Nucleus accumbens (tissue), 56 donors: ENCODE measurements at places on chromosomes 16 and 17.

GRCh38 chr16:89442990-89443726 lies 47.2 kb downstream of the ANKRD11 start:
- no peak for DNase-seq

- no peak for DNase-seq
Measured at GRCh38 chr17:39863918-39864746, at the start of gene IKZF3. Gene IKZF3 (minus strand): TSS chr17:39864312. CDS start chr17:39864126, 186 bp downstream.

GRCh38 chr17:60352071-60352470 lies 39.9 kb downstream of the USP32 start:
- DNase-seq: no peak

DNA sequence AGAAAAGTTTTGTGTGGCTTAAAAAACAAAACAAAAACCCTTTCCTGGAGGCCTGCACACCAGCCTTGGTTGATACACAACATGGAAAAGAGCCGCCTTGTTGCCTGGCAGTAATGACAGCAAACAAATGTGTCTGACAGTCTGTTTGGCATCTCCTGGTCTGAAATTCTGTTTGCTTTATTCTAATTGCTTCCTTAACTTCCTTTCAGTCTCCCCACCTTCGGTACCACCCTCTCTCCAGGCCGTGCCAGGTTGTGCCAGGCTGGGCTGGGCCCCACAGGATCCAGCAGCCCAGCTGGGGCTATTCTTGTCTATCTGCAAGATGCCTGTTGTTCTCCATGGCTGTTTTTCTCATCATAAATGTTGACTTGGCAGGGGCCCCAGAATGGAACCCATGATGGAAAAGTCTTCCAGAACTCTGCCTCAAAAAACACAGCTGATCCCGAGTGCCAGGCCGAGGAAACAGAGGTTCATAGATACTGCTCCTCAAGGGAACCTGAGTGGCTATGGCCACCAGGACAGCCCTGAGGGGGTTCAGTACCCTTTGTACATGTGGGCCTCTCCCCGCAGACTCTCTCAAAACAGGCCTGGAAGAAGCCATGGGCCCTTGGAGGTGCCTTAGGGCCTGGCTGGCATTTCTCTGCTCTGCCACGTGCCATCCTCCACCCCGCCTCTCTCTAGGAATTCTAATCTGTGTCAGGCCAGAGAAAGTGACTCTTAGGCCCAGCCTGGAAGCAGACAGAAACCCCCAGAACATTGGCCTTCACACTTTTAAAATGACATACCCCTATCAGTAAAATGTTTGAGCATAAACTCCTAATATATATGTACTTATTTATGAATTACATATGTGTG lies 50.5 kb downstream of the YPEL2 start:
- DNase-seq: peak; percentile 90

DNA sequence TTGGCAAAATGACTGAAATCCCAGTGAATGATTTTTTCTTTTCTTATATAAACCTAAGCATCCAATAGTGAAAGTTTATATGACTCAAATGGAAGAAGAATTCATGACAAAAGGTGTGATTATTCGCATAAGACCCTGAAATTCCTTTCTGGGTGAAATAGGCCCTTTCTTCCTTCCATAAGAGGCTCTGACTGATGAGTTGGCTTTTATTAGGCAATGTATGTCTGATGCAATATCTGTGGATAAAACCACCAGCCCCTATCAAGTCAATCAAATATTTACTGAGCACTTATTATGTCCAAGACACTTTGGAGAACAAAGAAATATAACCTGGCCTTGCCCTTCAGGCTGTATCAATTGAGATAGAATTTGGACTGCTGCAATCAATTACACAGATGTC lies 316.6 kb downstream of the CDH13 start:
- DNase-seq: no peak

- DNase-seq: peak; percentile 63
Measured at GRCh38 chr16:57185446-57185944, 344 bp downstream of the PSME3IP1 start.

GRCh38 chr17:61737820-61738219 lies 125.5 kb downstream of the BRIP1 start:
- DNase-seq: no peak

DNA sequence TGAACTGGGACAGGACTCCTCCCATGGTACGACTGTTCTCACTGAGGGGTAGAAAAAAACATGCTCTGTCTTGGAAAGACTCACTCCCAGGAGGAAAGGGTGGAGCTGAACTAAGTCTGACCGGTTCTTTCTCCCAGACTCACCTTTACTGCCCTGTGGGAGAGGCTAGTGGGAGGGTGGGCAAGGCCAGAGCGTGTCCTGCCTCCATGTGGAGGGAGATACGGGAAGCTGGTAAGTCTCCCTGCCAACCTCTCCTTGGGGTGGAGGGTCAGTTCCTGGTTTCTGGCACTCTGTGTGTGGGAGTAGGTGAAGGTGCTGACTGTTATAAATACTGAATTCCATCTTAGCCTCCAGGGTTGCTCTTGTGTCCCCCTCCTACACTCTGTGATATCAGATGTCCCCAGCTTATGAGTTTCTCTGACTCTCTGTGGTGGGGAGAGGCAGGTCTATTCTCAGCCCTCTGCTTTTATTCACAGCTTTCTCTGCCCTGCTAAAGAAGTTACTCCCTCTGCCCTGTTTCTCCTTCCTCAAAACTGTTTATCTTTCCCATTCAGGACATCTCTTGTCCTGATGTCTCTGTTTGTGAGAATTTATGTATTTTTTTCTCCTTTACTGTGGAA lies 26.9 kb upstream of the FAM20A start:
- no peak for DNase-seq

DNA sequence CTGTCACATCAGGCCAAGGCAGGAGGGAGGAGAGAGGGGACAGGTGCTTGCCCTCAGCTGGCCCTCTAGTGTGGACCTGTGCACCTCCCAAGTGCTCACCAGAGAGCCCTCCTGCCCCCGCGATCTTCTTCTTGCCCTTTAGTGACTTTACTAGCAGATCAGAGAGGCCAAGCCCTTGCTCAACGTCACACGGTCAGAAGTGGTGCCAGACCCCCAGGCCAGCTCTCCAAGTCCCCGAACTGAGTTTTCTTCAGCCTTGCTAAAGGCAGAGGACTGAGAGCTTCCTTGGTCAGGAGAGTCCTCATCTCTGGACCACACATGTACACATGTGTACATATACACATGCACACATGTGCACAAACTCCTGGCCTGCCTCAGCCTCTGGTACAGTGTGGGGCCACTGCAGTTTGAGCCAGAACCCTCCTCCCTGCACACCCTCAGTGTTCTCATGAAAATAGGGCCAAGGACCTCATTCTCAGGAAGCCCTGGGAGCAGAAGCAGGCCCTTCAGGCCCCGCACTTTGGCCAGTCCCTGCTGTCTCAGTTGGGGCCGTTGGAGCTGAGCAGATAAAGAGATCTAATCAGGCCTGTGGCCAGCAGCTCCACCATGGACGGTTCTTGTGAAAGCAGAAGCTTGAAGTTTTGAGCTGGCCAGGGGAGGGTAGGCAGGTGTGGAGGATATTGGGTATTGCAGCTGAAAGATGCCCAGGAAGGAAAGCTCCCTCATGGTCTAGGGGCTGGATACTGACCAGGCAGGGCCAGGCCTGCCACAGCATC lies 7.4 kb upstream of the EPX start:
- DNase-seq: no peak

- DNase-seq: no peak
Measured at GRCh38 chr17:49952209-49952911, 16.6 kb upstream of the DLX4 start.

DNA sequence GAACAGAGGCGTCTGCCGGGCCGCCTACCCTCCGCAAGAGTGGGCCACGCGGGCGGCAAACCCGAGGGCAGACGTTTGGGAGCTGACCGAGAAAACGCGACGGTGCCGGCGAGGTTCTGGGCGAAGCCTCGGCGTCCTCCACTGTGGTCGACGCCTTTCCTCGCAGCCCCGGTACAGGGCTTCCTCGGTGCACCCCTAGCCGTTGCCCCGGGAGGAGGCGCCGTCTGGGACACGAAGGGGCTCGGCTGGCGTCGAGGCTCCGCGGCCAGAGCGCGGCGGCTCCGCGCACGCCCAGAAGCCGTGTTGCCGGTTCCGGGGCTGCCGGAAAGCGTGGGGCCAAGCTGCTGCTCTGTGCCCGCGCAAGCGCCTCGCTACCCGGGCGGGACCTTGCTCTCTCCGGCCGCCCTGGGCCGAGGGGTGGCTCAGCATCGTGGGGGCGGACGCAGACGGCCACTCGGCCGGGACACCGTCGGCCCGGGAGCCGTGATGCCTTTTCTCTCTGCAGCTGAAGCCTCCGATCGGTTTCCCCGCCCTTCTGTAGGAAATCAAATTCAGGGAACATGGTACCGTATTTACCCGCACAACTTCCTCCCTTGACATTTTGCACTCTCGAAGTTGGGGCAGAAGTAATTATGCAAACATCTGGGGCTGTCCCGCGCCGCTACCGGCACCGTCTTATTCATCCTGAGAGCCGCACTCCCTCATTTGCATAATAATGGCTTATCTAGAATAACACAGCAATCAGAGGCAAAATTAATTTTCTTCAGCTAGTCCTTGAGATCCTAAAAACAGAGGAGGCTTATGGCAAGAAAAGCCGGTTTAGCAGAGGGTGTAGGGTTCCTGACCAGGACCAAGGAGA lies 7.3 kb upstream of the CBX8 start:
- no peak for DNase-seq

GRCh38 chr16:89187770-89188392 lies 12.5 kb downstream of the SLC22A31 start:
- DNase-seq: no peak

DNA sequence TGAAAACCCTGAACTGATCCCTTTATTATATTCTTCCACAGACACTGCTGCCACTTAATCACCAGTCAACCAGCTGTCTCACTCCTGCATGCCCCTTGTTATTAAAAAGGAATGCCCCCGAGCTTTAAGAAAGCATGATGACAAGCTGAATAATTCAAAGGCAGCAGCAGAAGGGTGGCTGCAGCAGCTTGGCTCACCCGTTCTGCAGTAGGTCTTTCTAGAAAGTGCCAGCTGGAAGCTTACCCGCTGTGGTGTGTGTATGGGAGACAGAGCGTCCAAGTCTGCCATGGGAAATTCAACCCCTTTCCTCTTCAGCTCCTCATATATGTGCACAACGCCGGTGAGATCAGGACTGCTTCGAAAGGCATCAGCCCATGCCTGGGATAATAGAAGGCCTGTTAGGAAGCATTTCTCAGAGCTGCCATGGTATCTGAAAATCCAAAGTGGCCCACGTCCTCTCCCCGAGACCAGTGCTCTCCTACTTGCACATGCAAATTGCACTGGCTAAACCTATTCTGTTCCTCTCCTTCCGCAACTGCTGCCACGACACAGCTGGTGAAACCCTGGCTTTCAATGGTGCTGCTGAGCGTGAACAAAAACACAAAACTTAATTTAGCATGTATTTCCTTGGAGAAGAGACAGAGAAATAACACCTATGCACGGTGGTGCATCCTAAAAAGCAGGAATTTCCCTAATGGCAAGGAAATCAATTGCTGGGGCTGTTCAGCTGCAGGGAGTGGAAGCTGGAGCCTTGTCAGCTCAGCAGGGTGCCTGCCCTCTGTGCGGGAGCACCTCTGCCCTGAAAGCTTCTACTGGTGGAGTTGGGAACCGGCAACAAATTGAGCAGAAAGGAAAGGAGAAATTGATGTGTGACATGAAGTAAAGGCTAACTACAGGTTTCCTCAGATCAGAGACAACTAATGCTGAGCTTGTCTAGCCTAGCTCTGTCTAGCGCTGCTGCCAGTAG lies 47.9 kb upstream of the SREBF1 start:
- DNase-seq: no peak
